ENCODE measurements at places on chromosomes 4 and X. TPM values are rescaled to one million over a fixed set of nuclear protein-coding genes. Genes with fewer than 3 reads are reported as not detected.

DNA sequence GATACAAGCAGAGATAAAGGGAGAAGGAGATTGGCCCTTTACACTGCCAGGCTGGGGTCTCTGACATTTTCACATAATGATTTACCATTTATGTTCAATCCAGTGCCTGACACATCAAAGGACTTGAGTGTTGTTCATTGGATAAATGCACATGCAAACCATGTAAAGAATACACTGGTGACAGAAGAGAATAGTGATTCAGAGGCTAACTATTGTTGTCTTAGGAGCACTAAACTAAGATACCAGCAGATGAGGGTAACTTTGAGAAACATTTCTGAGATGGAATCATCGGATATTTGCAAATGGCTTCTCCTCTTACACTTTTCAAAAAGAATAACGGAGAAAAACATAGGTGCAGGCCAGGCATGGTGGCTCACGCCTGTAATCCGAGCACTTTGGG, 67.3 kb upstream of the HHIP start:
- DNase-seq = no peak

DNA sequence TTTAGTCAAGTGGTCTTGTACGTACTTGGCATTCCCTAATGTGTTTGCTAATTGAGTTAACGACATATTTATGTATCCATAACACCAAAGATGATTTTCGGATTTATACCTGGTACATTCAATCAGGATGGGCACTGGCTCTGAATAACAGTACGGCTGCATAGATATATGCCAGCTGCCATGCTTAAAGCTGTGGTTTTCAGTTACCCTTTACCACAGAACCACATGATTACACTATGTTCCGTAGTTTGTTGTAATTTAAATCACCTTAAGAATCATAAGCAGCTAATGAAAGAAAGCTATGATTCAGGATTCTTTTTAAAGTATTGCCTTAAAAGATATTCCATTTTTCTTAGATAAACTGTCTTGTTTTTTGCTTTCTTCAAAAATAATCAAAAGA, 53.6 kb downstream of the FIP1L1 start:
- no peak for DNase-seq

DNA sequence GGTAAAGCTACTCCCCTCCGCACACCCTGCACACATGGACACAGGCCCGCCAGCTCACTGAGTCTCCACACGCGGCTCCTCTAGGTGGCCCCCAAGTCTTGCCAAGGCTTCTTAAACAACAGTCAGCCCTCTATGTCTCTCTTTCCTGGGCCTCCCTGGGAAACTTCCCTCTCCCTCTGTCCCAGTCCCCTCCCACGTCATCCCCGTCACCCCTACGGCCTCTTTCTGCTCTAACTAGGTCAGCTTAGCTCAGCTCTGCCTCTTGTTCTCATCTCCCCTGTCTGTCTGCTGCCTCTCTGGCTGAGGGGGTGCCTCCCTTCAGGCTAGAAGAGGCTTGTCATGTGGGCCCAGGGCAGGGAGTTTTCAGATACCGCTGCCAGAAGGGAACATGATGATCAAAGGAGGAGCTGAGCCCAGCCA, 38.8 kb downstream of the SEPTIN6 start:
- DNase-seq = no peak

- no peak for DNase-seq
These were observed 10.9 kb downstream of the ABRAXAS1 start for GRCh38 chr4:83473966-83474365.

DNA sequence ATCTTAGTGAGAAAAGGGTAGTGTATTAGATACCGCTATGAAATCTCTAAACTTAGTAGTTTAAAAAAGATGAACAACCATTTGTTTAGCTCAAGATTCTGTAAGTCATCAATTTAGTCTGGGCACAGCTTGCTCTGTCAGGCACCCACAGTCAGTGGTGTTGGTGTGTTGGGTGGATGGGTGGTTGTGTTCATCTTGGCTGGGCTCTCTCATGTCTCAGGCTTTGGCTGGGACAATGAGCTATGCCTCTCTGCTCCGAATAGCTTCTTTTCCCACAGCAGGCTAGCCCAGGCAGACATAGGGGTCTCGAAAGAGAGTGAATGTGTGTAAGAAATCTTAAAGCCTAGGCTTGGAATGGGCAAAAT, 127.0 kb upstream of the GATB start:
- no peak for DNase-seq

- no peak for DNase-seq
These were observed 36.0 kb upstream of the CD99L2 start for GRCh38 chrX:150934453-150934852.

GRCh38 chr4:184850431-184851199, 24.8 kb upstream of the ACSL1 start:
- DNase-seq = no peak

- DNase-seq = no peak
These were observed 10.3 kb upstream of the PHEX start for GRCh38 chrX:22021751-22022324.

- DNase-seq = no peak
These were observed 14.1 kb downstream of the PSAPL1 start for GRCh38 chr4:7420661-7421040.

DNA sequence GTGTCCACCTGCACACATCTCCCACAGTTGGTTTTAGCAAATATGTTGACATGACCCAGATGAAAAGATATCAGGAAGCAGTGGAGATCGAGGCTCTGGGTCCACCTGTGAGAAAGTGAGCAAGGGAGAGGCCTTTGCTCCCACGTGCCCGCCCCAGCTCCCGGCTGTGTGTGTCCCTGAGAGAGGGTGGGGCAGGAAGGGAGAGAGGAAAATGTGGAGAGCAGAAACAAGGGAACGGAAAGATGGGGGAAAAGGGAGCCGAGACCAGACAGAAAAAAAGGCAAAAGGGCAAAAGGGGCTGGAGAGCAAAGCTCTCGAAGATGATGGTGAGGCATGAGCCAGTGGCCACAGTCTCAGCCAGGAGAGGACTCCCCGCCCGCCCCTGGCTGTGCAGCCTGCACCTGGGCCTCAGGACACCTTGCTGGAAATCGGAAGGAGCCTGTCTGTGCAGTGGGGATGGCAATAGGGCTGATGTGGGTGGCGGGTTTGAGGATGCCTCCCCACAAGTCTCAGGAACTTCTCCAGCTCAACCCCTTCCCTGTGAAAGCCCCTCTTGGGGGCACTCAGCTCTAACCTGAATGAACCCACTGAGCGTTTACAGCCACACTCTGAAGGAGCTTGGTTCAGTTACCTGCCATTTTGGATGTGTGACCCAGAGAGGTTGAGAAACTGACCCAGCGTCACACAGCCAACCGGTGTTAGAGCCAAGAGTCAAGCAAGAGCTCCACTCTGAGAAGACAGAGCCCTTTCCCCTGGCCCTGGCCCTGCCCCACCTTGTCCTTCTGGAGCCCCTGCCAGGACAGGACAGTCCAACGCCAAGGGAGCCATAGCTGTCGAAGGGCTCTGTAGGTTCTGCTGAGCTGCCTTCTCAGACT, 20.3 kb upstream of the MSX1 start:
- no peak for DNase-seq

- DNase-seq = no peak
These were observed 47.2 kb upstream of the TMPRSS11F start for GRCh38 chr4:68176904-68177303.

DNA sequence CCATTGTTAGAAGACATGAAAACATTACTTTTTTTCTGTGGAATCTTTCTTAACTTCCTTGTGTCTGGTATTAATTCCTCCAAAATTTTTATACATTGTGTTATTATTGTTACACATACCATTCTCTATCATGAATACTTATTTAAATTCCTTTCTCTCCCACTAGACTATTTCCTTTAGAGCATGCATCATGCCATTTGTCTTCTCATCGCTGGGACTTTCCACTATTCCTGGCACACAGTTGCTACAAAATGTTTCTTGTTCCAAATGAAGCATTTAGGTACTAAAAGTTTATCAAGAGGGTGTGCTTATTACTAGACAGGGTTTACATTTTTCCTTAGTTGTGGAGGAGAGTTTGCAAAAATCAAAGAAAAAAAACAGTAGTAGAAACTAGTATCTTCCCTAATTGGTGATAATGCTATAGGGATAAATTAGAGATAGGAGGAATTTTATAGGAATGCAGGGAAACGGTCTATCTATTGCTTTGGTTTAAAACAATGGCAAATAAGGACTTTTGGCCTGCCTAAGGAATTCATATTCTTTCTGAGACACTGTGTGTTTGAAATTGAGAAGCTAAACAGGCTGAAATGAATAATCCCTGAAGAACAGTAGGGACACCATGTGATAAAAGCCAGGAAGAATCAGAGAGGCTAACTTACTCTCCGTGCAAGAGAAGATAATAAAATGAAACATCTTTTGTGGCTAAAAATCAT, 187.5 kb upstream of the TBC1D9 start:
- no peak for DNase-seq

- no peak for DNase-seq
These were observed 8.5 kb downstream of the SLC25A43 start for GRCh38 chrX:119407681-119408080.

- no peak for DNase-seq
These were observed 310.3 kb upstream of the GNPDA2 start for GRCh38 chr4:45036677-45037076.

- DNase-seq = no peak
These were observed 26.0 kb downstream of the OCRL start for GRCh38 chrX:129566073-129566472.

DNA sequence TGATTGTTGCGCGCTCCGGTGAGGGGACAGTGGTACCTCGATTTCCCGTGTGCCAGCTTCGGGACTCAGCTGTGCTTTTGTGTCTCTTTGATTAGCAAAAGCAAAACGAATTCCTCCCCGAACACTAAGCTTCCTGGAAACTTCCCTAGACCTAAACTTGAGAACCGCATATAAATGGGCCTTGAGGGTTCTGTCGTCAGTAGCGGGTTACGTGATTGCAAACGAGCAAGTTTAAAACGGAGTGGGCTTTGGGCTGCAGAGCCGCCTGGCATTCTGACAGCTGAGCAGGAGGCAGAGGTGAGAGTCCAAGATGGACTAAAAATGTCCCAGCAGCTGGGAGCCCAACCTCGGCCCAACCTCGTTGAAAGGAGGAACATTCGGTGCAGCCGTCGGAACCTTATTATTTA, 1.2 kb upstream of the TAPT1 start:
- no peak for DNase-seq

- DNase-seq = no peak
These were observed 63.0 kb upstream of the ENPP6 start for GRCh38 chr4:184280591-184281071.

DNA sequence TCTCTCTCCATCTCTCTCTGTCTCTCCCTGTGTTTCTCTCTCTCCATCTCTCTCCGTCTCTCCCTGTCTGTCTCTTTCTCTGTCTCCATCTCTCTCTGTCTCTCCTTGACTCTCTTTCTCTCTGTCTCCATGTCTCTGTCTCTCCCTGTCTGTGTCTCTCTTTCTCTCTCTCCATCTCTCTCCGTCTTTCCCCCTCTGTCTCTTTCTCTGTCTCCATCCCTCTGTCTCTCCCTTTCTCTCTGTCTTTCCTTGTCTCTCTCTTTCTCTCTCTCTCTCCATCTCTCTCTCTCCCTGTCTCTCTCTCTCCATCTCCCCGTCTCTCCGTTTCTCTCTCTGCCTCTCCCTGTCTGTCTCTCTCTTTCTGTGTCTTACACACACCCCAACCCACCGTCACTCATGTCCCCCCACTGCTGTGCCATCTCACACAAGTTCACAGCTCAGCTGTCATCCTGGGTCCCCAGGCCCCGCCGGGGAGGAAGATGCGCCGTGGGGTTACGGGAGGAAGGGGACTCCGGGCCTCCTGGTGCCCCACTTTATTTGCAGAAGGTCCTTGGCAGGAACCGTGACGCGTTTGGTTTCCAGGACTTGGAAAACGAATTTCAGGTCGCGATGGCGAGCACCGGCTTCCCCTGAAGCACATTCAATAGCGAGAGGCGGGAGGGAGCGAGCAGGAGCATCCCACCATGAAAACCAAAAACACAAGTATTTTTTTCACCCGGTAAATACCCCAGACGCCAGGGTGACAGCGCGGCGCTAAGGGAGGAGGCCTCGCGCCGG, 1.2 kb upstream of the SHOX start:
- DNase-seq = no peak

DNA sequence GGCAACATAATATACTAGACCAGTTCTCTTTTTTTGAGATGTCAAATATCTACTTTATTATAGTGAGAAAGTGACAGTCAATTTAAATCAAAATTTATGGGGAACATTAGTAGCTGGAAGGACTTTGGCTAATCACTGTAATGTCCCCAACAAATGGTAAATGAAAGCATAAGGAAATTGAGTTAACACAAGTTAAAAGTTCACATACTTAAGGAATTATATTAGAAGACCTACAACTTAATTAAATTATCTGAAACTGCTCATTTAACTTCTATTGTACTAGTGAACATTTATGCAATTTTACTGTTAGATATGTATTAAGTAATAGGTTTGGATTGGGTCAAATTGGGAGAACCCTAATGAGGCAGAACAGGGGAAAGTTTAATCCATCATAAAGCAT, 160.3 kb upstream of the TENM3 start:
- DNase-seq = no peak

GRCh38 chr4:105192910-105193309, 46.2 kb downstream of the TET2 start:
- DNase-seq = no peak

DNA sequence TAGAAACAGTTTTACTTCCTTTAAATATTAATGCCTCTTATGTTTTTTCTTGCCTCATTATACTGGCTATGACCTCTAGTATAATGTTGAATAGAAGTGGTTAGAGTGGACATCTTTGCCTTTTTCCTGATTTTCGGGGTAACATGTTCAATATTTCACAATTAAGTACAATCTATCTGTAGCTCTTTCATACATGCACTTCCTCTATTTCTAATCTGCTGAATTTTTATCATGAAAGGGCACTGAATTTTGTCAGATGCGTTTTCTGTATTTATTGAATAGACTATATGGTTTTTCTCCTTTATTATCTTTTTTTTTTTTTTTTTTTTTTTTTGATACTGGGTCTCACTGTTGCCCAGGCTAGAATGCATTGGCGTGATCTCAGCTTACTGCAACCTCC, 29.0 kb downstream of the MECP2 start:
- DNase-seq = no peak

Gene TRAM1L1
- not detected for polyA plus RNA-seq

Gene TIGD2
- 6.8 TPM for polyA plus RNA-seq

Gene NCBP2L
- polyA plus RNA-seq = 0.09 TPM

Gene TKTL1
- 47.7 TPM for polyA plus RNA-seq

Gene FREM3
- 0.02 TPM for polyA plus RNA-seq

Gene PAGE1
- polyA plus RNA-seq = not detected

Data from naive thymus-derived CD4-positive, alpha-beta T cell (primary cell).